ENCODE measurements at places on chromosomes 6 and 20. TPM values are rescaled to one million over a fixed set of nuclear protein-coding genes. Genes with fewer than 3 reads are reported as not detected.

Gene PNISR
- total RNA-seq, result 34.1 TPM

Gene GPX5
- not detected for total RNA-seq

Gene HS3ST5
- total RNA-seq, result not detected

Gene HAO1
- not detected for total RNA-seq

Gene ADISSP
- total RNA-seq, result 30.1 TPM

Gene MRPL14
- 49.9 TPM for total RNA-seq

Gene CLPSL1
- total RNA-seq, result not detected

Gene TRIM31
- not detected for total RNA-seq

Gene MYCT1
- total RNA-seq, result 22.2 TPM

Gene MAPK13
- 26.5 TPM for total RNA-seq

Gene LY6G5C
- 1.7 TPM for total RNA-seq

Gene GTSF1L
- total RNA-seq, result not detected

Gene C20orf202
- not detected for total RNA-seq

Gene SMLR1
- total RNA-seq, result 0.19 TPM

Gene SLC4A11
- total RNA-seq, result 0.38 TPM

Gene MICA
- 45.1 TPM for total RNA-seq

Gene CCN2
- total RNA-seq, result 323 TPM

Gene MAD2L1BP
- total RNA-seq, result 48.5 TPM

Gene C20orf204
- 0.77 TPM for total RNA-seq

Gene MYO6
- total RNA-seq, result 9.4 TPM

Gene PNLDC1
- total RNA-seq, result 0.19 TPM

Gene HLA-DRA
- total RNA-seq, result 0.38 TPM

Gene POM121L2
- not detected for total RNA-seq

Gene GPLD1
- total RNA-seq, result 0.28 TPM

Gene GSTA2
- not detected for total RNA-seq

Gene NCOA3
- 35.5 TPM for total RNA-seq

Gene GLP1R
- total RNA-seq, result under 0.01 TPM

Gene VSTM2L
- total RNA-seq, result 3.7 TPM

Gene DCDC2
- total RNA-seq, result 1.7 TPM

Gene GJE1
- total RNA-seq, result not detected

Gene LRP11
- 69.1 TPM for total RNA-seq

Data from regular cardiac myocyte (primary cell).